ENCODE measurements at places on chromosomes 2 and 18. TPM values are rescaled to one million over a fixed set of nuclear protein-coding genes. Genes with fewer than 3 reads are reported as not detected.

CYP27C1 gene
- 2.3 TPM for total RNA-seq

MAP3K19 gene
- not detected for total RNA-seq

DNA sequence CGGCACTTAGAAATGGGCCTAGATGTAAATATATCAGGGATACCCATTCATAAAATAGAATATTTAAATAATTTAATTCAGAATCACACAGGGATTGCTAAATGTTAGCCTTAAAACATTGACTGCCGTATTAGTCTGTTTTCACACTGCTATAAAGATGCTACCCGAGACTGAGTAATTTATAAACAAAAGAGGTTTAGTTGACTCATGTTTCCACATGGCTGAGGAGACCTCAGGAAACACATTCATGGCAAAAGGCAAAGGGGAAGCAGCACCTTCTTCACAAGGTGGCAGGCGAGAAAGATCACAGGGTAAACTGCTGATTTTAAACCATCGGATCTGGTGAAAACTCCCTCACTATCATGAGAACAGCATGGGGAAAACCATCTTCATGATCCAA, 223.6 kb upstream of the GULP1 start:
- no peak for DNase-seq

GRCh38 chr2:9137379-9138150, 69.0 kb upstream of the ASAP2 start:
- no peak for DNase-seq

GKN2 gene
- not detected for total RNA-seq

- peak; percentile 35 for DNase-seq
These were observed 83.9 kb downstream of the AAK1 start for GRCh38 chr2:69559442-69560146.

DNA sequence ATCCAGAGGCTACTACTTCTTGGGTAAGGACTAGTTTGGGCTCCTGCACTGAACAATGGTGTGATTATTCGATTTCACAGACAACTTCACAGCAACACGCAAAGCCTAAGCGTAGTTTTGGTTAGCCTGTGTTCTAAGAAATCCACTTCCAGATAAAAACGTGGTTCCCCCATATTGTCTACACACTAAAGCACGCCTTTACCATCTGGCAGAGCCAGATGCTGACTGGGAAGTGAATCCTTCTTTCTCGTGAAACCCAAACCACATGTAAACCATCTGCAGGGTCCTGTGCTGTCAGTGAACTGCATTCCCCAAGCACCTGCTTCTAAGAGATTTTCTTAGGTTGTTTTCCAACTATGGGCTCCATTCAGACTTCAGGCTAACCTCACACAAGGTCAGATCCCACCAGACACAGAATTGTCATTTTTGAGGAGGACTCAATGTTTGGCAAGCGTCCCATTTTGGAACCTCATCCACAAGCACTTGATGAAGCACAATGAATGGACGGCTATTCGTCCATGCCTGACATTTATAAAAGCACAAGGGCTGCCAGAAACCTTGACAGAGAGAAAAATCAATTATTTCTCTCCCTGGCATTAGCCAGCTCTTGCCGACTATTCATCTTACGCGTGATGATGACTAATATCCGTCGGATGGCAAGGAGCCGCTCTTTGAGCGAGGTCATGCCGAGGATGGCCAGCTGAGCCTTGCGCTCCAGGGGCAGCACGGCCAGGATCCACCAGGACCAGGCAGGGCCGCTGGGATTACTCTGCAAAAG, 38.4 kb downstream of the LONRF2 start:
- DNase-seq = no peak

MARCHF7 gene
- 92.0 TPM for total RNA-seq

GRCh38 chr2:43307046-43307445, 80.6 kb upstream of the ZFP36L2 start:
- DNase-seq = no peak

DNA sequence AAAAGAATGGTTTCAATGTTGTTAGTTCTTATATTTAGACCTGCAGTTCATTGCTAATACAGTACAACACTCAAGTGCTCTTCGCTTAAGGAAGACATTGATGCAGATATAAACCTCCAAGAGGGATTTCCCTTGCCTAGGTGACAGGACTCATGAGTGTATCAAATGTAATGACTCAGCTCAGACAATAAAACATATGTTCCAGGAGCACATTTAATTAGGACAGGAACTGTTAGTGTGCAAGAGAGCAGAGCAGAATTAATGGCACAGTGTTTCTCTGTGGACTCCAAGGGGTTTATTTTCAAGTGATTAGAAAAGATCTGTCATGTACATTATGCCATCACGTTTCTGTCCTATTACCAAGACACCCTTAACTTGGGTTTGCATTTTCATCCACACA, 375.0 kb downstream of the LRRTM4 start:
- no peak for DNase-seq

DNA sequence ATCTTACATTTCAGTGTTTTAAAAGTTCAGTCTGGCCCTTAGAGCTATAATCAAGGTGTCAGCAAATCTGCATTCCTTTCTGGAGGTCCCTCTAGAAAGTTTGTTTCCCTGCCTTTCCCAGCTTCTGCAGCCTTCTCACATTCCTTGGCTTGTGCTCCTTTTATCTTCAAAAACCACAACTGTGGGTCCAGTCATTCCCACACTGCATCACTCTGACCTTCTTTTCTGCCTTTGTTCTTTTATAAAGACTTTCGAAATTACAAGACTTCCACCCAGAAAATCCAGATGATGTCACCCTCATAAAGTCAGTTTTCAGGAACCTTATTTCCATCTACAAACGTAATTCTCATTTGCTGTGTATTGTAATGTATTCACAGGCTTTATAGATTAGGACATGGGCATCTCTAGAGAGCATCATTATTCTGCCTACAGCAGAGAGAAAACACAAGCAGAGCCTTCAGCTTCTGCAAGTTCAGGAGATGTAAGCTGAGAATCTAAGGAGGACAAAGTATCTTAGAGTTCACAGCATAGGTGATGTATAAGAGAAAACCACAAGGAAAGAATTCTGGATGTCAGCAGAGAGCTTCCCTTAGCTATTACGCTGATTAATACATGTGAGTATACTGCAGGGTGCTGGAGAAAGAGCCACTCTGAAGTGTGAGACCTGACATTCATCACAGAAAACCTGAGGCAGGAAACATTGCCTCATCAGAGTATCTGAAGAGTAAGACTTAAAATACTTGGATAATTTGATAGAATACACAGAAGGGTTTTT, 1100.2 kb downstream of the CBLN2 start:
- peak; percentile 14 for DNase-seq

- DNase-seq = peak; percentile 11
These were observed 258.5 kb downstream of the DOK6 start for GRCh38 chr18:69659142-69659651.

DNA sequence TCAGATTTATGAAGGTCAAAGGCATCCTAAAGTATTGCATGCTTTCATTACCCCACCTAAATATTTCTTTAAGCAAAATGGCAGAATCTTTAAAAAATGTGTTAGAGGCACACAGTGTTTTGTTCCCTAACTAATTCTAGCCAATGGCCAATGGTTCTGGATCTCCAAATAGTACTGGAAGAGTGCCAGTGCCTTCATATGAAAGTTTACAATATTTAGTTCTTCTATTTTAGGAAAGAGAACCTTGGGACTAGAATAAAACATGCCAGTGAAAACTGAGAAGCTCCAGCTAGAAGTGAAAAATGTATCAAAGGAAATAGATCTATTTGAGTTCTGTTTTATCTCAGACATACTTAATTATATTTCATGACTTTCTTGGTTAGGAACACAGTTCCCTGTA, 37.1 kb downstream of the TACR1 start:
- DNase-seq = peak; percentile 38

- peak; percentile 46 for DNase-seq
These were observed 17.5 kb upstream of the ILKAP start for GRCh38 chr2:238220892-238221521.

SOWAHC gene
- 5.4 TPM for total RNA-seq

DNA sequence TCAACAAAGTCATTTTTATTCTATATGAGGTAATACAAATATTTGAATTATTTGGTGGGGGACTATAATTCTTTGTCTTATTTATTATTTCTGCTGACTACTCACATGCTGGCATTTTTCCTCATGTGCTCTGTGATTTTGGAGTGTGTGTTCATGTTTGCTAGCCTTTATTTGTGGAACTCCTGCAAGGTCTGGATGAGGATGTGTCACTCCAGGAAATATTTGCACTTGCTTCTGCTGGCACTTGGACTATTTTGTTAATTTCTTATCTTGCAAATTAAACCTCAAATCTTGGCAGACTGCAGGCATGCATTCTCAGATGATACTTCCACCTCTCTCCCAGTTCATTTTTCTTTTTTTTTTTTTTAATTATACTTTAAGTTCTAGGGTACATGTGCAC, 34.1 kb downstream of the POLI start:
- no peak for DNase-seq

DNA sequence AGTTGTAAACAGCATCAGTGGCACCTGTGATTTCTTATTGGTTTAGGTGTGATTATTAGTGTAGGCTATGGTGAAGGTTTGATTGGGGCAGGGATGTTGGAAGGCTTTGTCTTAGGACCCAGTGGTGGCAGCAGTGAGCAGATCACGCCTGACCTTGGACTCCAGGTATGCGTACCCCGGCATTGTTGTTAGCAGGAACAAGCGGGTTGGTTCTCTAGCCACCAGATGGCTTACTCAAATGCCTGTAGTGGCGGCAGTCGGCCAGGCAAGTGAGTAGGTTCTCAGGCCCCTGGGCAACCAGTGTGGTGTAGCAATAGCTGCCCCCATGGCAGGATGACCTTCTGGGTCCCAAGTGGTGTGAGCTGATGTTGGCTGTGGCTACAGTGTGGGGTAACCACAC, 558.3 kb downstream of the KCNJ3 start:
- no peak for DNase-seq

DNA sequence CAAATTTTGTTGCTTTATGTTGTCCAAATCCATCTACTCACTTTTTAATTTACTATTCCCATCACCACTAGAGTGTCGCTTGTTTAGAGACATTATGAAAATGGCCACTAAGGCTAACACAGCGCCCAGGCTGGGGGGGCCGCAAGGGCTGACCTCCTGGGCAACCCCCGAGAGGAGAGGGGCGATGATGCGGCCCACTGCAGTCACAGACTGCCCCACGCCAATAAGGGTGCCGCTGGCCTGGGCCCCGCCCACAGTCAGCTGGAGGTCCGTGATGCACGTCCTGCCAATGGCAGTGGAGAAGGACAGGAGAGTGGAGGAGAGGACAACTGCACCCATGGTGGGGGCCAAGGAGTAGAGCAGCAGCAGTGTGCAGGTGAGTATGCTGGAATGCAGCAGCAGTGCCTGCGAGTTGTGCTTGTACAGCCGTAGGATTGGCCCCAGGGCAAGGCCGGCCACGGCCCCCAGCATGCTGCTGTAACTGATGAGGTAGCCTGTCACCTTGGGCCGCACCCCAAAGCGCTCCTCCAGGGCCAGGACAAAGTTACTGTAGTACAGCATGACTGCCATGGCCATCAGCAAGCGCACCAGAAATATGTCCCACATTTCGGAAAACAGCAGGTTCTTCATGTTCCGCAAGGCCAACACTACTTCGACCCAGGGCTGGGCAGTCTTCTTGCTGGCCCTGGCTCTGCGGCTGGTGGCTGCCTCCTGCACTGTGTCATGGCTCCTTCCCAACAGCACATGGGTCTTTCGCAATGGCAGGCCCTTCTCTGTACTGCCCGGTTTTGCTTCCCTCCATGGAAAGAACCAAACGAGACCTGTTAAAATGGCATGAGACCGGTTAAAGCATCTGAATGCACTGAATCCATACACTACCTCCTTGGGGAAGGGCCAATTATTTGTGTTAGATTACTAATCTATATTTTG, 43.2 kb upstream of the TMEM182 start:
- DNase-seq = no peak

DNA sequence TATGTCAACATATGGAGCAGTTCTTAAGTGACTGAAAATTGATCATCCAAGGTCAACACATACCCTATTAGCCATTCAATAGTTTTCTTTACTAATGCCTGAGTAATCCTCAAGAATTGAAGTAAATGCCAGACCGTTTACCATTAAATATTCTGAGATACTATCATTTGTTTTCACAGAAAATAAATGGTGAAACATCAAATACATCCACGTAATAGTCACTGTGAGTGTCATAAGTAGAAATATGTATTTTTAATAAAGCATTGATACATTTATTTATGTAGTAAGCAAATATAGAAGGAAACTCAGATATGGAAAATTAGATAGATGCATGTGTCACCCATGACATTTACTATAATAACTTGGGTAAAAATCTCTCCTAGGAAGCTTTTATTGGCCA, 927.8 kb upstream of the NRXN1 start:
- DNase-seq = no peak

DNA sequence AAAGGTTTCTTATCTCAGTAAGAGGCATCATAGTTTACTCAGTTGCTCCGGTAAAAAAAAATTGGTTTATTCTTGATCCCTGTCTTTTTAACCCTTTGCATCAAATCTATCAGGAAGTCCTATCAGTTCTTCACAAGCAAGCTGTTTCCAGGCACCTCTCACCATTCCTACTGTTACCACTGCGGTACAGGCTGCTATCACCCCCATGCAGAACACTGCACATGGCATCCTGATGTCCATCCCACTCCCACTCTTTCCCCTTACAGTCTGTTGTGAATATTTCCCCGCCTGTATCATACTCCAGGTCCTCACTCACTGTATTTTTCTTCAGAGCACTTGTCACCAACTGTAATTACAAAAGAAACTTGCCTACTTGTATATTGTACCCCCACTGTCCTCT, 5.3 kb upstream of the CNRIP1 start:
- DNase-seq = no peak

NEU4 gene
- total RNA-seq = 6.7 TPM

DNA sequence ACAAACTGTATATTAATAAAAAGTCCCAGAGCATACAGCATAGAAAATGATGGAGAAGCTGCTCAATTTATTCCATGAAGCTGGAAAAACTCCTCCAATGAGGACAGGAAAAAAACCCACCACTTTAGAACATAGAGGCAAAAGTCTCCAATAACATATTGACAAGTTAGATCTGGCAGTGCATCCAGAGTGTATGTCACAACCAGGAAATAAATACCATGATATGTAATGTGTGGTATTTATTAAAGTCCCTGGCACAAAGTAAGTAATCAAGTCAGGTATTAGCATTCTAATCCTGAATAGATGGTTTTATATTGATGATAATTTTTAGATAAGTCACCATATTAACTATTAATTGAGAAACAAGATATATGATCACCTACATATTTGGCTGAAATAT, 427.3 kb upstream of the HS6ST1 start:
- no peak for DNase-seq

RNF152 gene
- 8.1 TPM for total RNA-seq

GRCh38 chr18:25875551-25876240, 214.7 kb downstream of the SS18 start:
- peak; percentile 73 for DNase-seq

GRCh38 chr2:26482211-26483026, 4.5 kb upstream of the OTOF start:
- DNase-seq = no peak

GRCh38 chr18:42392416-42392815, 437.4 kb downstream of the PIK3C3 start:
- no peak for DNase-seq

DNA sequence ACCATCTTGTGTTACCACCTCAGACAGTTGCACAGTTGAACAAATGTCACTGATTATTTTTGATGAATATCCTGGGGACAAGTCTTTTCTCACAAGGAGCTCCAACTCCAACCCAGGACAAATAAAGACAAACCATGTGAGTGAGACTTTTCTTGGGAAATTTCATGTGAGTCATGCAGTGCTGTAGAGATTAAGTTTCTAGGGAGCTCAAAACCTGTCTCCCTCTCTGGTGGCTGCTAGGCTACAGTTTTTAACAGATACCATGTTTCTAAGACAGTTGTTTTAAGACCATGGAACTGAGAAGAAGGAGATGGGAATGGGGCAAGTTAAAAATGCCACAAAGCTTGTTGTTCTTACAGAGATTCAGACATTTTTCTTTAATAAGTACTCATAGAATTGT, 255.5 kb downstream of the RIT2 start:
- no peak for DNase-seq

IL1RL1 gene
- total RNA-seq = 0.31 TPM

HNRNPLL gene
- 38.4 TPM for total RNA-seq

All from muscle of leg (tissue), 16 donors.